Thoracic aorta endothelial cell (primary cell): ENCODE measurements at places on chromosomes 5 and 9. TPM values are rescaled to one million over a fixed set of nuclear protein-coding genes. Genes with fewer than 3 reads are reported as not detected.

Gene TMEM250
- total RNA-seq = 37.8 and 47.4 TPM in 2 replicates

Gene ECM2
- total RNA-seq = 0.07 and 0.27 TPM in 2 replicates

Gene PCDHGA1
- total RNA-seq = 0.22 and 0.40 TPM in 2 replicates

Gene ANKRD31
- total RNA-seq = under 0.01 and 0.07 TPM in 2 replicates

Gene PCDHGA12
- 10.8 and 12.6 TPM in 2 replicates for total RNA-seq

Gene PCDHAC2
- 1.8 and 3.3 TPM in 2 replicates for total RNA-seq

Gene FOXD4L6
- total RNA-seq = not detected in 2 replicates

Gene ACTBL2
- not detected in 2 replicates for total RNA-seq

Gene FAM151B
- 2.9 and 3.4 TPM in 2 replicates for total RNA-seq

Gene APBA1
- 9.4 and 12.1 TPM in 2 replicates for total RNA-seq

Gene GLDC
- 17.4 and 22.8 TPM in 2 replicates for total RNA-seq

Gene EPB41L4A
- total RNA-seq = 19.8 and 26.1 TPM in 2 replicates

Gene ARL14EPL
- 0.07 and 0.27 TPM in 2 replicates for total RNA-seq

Gene GNAQ
- 79.3 and 95.1 TPM in 2 replicates for total RNA-seq

Gene TUSC1
- total RNA-seq = 9.4 and 10.1 TPM in 2 replicates

Gene C7
- total RNA-seq = 1.7 TPM in 1 of 2 replicates, not detected in the other

Gene SLC36A3
- total RNA-seq = not detected in 2 replicates

Gene SLC31A1
- 22.2 and 27.2 TPM in 2 replicates for total RNA-seq

Gene MVB12B
- total RNA-seq = 3.5 and 5.7 TPM in 2 replicates

Gene GZMA
- total RNA-seq = not detected in 2 replicates

Gene RGS7BP
- 7.3 and 16.2 TPM in 2 replicates for total RNA-seq

Gene SPINK7
- not detected in 2 replicates for total RNA-seq

Gene SUSD3
- total RNA-seq = 0.13 and 0.22 TPM in 2 replicates

Gene SLC22A4
- total RNA-seq = 3.9 and 6.0 TPM in 2 replicates

Gene DTWD2
- total RNA-seq = 3.1 and 3.3 TPM in 2 replicates

Gene FOXD4L5
- total RNA-seq = 0.07 TPM in 1 of 2 replicates, not detected in the other

Gene C5orf15
- 34.4 and 46.7 TPM in 2 replicates for total RNA-seq

Gene RNF183
- total RNA-seq = not detected in 2 replicates

Gene SPATA6L
- total RNA-seq = 1.8 and 2.3 TPM in 2 replicates

Gene RELL2
- 3.1 and 3.7 TPM in 2 replicates for total RNA-seq

Gene EXD3
- total RNA-seq = 9.0 and 9.3 TPM in 2 replicates

Gene IL9
- total RNA-seq = not detected in 2 replicates

Gene PCDHB16
- total RNA-seq = 0.07 and 0.13 TPM in 2 replicates

Gene GARNL3
- total RNA-seq = 8.3 and 9.2 TPM in 2 replicates

Gene MEF2C
- total RNA-seq = 48.9 and 63.5 TPM in 2 replicates

Gene PCDHB11
- total RNA-seq = 0.07 and 0.27 TPM in 2 replicates

Gene BTNL8
- total RNA-seq = not detected in 2 replicates

Gene CCDC192
- total RNA-seq = not detected in 2 replicates

Gene SLC6A3
- total RNA-seq = not detected in 2 replicates

Gene TAF11L5
- total RNA-seq = not detected in 2 replicates

Gene SCAI
- total RNA-seq = 12.2 and 13.8 TPM in 2 replicates

Gene CCNI2
- 0.22 TPM in 1 of 2 replicates, not detected in the other for total RNA-seq

Gene THBS4
- not detected in 2 replicates for total RNA-seq

Gene HTR4
- 0.07 TPM in 1 of 2 replicates, not detected in the other for total RNA-seq

Gene TAF11L10
- not detected in 2 replicates for total RNA-seq

Gene IGIP
- total RNA-seq = 5.5 and 6.3 TPM in 2 replicates

Gene SCGB3A2
- not detected in 2 replicates for total RNA-seq

Gene TRPM3
- total RNA-seq = 3.1 and 6.1 TPM in 2 replicates

Gene PRKACG
- not detected in 2 replicates for total RNA-seq
